ENCODE measurements at places on chromosomes 2 and 18.

GRCh38 chr18:46369323-46369722, 265.1 kb downstream of the HAUS1 start:
- no peak for DNase-seq

DNA sequence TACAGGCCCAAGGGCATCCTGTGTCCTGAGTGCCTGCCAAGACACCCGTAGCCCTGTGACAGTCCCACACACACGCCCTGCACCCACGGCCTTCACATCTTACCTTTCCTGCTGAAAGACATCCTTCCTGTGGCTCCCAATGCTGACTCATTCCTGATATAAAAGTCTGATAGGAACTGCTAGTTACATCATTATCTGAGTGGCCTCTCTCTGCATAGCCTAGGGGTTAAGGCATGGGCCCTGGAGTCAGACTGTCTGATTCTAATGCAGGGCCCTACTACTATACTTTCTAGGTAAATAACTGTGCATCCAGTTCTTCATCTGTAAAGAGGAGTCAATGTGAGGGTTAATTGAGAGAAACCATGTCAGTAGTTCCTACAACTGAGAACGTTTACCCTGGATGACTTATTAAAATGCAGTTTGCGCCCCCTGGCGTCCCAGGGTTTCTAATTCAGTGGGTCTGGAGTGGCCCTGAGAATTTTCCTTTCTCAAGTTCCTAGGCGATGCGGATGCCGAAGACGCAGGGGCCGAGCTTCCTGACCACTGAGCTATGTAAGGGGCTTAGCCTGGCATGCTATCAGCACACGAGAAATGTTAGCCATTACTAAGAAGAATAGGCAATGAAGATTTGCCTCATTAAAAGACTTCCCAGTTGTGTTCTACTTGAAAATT, 6.0 kb upstream of the GPR45 start:
- peak; percentile 64 for DNase-seq

DNA sequence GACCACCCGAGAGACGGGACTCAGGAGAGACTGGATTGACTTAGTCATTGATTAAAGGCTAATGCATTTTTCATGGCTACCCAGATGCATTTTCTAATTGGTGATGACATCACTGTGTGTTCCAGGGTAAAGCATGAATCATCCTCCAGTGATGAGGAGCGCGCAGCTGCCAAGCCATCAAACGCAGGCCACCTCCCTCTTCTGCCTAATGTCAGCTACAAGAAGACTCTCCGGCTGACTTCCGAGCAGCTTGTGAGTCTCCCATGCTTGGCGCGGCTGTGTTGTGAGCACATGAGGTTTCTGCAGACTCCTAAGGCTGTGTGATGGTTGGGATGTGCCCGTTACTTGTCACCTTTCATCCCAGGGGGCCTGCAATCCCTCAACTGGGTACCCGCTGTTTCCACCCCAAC, 56.4 kb downstream of the LPIN1 start:
- no peak for DNase-seq

- DNase-seq = peak; percentile 63
Observed at GRCh38 chr18:10878703-10879102, 270.7 kb downstream of the PIEZO2 start.

DNA sequence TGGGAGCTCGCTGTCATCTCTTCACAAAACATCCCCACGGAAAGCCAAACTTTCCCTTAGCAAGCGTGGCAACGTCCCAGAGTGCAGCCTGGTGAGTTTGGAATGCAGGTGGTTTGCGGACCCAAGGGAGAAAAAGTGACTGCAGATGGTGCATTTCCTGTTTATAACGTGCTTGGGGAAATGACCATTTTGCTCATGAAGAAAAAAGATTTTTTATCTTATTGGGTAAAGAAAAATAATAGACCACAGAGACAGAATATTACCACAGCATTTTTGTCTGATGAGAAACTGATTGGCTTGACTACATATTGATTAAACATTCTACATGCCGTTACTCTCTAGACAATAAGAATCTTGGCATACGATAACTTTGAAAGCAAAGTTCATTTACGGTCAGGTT, 136.5 kb downstream of the COPS8 start:
- no peak for DNase-seq

DNA sequence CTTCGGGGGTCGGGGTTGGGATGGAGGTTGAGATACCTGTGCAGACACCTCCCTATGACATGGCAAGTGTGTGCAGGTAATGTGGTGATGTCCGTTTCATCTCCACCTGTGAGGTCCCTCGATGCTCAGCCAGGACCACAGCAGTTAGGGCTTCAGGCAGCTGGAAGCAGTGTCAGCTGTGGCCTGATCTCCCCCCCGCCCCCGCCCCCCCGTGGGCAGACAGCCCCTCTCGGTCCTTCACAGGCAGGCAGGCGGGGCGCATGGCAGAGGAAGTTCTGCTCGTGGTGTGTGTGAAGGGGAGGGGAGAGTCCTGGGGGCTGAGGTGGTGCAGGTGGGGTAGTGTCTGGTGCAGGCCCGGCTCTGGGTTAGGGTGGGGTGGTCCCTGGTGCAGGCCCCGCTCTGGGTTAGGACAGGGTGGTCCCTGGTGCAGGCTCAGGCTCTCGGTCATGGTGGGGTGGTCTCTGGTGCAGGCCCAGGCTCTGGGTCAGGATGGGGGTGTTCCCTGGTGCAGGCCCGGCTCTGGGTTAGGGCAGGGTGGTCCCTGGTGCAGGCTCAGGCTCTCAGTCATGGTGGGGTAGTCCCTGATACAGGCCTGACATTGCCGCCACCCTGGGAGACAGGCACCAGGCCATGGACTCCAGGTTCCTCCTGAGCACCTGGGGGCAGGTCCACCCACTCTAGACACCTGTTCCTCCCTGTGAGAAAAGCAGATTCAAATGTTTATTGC, 94.3 kb downstream of the NFATC1 start:
- DNase-seq = no peak

- no peak for DNase-seq
Observed at GRCh38 chr2:167190053-167190452, 301.8 kb downstream of the XIRP2 start.

DNA sequence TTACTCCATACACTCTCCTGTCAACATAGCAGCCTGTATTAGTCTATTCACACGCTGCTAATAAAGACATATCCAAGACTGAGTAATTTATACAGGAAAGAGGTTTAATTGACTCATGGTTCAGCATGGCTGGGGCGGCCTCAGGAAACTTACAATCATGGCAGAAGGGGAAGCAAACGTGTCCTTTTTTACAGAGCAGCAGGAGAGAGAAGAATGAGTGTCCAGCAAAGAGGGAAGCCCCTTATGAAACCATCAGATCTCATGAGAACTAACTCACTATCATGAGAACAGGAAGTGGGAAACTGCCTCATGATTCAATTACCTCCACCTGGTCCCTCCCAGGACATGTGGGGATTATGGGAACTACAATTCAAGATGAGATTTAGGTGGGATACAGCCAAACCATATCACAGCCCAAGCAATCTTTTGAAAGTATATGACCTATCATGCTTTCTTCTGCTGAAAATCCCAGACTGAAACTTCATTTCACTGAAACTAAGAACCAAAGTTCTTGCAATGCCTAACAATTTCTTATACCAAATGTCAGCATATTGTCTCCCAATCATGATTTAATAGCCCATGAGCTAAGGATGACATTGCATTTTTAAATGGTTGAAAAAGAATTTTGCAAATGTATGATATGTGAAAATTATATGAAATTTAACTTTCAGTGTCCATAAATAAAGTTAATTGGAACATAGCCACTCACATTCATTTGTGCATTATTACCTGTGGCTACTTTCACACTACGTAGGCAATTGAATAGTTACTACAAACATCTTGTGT, 686.8 kb upstream of the ZEB2 start:
- DNase-seq = no peak

- DNase-seq = no peak
Observed at GRCh38 chr2:238505119-238505891, 78.6 kb downstream of the ASB1 start.

GRCh38 chr2:176561706-176562105, 292.5 kb downstream of the MTX2 start:
- DNase-seq = no peak

DNA sequence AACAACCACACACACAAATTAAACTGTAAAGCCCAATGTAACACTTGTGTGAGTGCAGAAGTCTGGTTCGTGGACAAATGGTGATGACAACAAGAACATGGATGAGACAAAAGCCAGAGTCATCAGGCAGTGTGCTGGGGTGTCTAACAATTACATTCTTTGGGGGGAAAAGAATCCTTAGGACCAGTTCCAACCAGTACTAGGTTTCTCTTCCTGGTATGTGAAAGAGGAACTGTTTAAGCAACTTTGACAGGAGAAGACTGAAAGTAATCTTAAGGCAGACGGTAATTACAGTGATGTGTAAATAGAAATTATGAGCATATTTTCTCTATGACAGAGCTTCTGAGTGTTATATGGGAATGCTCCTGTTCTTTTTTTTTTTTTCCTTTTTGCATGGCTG, 133.4 kb downstream of the AFF3 start:
- DNase-seq = no peak

GRCh38 chr2:35067420-35067819, 1288.2 kb upstream of the CRIM1 start:
- no peak for DNase-seq

DNA sequence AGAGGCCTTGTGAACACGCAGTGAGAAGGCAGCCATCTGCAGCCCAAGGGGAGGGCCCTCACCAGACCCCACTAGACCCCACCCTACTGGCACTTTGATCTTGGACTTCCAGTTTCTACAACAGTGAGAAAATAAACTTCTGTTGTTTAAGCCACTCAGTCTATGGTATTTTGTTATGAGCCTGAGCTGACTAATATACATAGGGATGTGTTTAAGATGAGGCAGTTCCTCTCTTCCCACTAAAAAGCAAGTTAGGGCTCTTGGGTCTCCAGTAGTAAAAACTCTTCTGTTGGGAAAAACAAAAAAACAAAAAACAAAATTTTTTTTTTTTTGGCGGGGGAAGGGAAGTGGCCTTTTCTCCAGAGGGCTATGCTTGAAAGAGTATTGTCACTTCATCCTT, 233.2 kb upstream of the SMAD7 start:
- DNase-seq = no peak

DNA sequence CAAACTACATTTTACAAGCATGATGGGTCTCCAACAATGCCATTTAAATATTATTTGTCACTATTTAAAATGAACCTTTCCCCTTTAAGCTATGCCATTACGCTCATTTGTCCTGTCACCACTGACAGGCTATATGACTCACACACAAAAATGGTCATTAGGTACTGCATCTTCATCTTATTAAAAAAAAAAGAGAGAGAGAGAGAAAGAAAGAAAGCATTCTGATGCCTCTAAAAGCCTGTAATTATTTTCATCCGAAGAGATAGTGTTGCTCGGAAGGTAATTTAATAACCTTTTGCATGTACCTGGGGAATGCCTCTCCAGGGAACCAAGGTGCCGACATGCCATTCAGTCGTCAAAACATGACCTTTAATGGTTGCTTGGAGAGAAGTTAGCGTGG, 226.7 kb downstream of the ARHGAP15 start:
- DNase-seq = no peak

GRCh38 chr2:58475756-58476155, 234.6 kb upstream of the FANCL start:
- DNase-seq = no peak

- DNase-seq = no peak
Observed at GRCh38 chr2:200397785-200398184, 91.3 kb downstream of the SPATS2L start.

DNA sequence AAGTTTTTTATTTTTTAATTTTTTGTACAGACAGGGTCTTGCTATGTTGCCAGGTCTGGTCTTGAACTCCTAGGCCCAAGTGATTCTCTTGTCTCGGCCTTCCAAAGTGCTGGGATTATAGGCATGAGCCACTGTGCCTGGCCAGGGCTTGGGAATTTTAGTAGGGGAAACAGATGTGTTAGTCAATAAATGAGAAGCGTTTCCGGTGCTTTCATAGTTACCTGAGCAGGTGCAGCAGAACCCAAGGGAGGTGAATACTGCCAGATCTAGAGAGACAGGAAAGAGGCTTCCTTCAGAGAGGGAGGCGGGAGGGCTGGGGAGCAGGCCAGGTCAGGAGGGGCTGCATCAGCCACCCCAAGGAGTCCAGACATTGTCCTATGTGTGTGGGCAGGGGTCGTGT, 30.5 kb upstream of the IMPA2 start:
- DNase-seq = no peak

DNA sequence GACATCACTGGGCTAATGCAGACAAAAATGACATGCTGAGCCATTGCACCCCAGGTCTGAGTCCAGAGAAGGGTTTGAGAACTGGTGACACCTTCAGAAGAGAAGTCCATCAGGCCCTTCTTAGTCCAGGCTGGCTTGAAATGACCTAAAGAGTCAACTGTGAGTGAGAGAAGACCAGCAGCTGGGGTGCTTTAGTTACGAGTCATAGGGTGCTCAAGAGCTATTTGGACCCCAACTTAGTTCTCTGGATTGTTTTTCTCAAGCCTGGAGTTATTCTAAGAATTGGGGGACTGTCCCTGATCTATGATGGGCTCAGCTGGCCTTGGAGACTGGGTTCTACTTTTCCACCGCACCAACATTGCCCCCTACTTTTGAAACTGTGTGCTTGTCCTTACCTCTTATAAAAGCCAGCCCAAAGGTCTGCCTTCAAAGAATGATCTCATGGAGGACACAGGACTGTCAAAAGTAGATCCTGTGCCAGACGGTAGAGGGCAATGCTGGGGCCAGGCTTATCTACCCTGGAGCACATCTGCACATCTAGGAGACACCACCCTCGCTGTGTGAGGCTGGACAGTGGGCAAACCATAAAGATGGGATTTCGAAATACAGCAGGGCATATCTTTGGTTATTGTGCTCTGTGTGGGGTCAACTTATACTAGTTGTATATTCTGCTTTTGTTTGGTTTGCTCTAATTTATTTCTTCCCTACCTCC, 333.0 kb upstream of the SLC14A2 start:
- peak; percentile 16 for DNase-seq

GRCh38 chr18:48430150-48430549, 21.0 kb upstream of the ZBTB7C start:
- DNase-seq = no peak

DNA sequence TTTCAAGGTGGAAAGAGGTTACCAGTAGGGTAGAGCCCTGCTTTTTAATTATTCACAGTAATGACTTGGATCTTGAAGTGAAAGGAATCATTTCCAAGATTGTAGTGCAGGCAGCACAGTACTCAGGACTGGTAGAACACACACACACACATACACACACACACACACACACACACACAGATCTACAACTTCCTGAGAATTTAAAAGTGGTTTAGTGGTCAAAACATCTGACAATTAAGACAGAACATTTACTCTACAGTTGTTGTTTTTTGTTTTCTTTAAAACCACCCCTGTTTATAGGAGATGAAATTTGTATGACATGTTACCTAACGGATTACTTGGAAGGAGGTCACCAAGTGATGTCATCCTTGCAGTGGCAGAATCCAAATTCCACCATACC, 146.7 kb upstream of the VRK2 start:
- no peak for DNase-seq

DNA sequence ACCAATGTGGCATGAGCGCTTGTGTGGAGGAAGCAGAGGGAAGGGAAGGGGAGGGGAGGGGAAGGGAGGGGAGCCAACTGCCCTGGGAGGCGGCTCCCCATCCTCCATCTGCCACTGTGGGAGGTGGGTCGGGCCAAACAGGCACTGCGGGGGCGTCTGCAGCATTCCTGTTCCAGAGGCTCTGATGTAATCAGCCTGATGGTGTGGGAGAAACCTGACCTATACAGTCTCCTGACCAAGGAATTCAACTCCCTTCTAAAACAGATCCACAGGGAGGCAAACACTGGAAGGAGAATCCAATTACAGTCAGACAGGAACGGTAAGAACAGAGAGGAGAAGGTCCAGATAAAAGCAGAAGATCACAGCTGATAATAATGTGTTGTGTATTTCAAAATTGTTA, 88.8 kb downstream of the CD8B2 start:
- DNase-seq = no peak

- DNase-seq = no peak
Observed at GRCh38 chr2:116669782-116670181, 1144.7 kb upstream of the DDX18 start.

Measured in GM13977 (cell line).